Placental pericyte (primary cell): ENCODE measurements at places on chromosomes 3 and 15. TPM values are rescaled to one million over a fixed set of nuclear protein-coding genes. Genes with fewer than 3 reads are reported as not detected.

HTR3E gene
- total RNA-seq = not detected in 2 replicates

ACKR2 gene
- total RNA-seq = 0.14 TPM in 1 of 2 replicates, not detected in the other

STRIT1 gene
- not detected in 2 replicates for total RNA-seq

PARL gene
- total RNA-seq = 28.5 and 32.2 TPM in 2 replicates

CATSPER2 gene
- total RNA-seq = 0.72 and 1.5 TPM in 2 replicates

C3orf80 gene
- total RNA-seq = 5.7 and 9.7 TPM in 2 replicates

KNG1 gene
- not detected in 2 replicates for total RNA-seq

MKRN2OS gene
- not detected in 2 replicates for total RNA-seq

HRH1 gene
- 21.5 and 27.8 TPM in 2 replicates for total RNA-seq

PLA2G4E gene
- total RNA-seq = not detected in 2 replicates

HPS3 gene
- 31.3 and 44.5 TPM in 2 replicates for total RNA-seq

ALG1L2 gene
- total RNA-seq = not detected in 2 replicates

MED12L gene
- total RNA-seq = under 0.01 and 0.43 TPM in 2 replicates
